ENCODE measurements at places on chromosomes 7 and 10.

DNA sequence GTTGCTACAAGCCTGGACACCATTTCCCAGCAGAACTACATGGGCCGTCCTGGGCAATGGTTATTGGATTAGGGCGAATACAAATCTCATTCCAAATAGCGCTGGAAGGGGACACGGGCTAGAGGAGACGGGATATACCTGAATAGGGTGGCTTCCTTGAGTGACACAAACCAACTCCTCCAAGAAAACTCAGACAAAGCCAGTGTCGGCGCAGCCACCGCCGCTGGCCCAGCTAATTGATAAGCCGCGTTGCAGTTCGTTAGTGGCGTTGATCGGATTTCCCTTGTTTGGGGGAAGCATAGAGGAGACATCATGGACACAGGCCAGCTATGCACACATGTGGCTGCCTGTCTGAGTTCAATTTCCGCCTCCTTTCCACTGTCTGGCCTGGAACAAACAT is 55.7 kb downstream of the EBF3 start:
- DNase-seq, result no peak

DNA sequence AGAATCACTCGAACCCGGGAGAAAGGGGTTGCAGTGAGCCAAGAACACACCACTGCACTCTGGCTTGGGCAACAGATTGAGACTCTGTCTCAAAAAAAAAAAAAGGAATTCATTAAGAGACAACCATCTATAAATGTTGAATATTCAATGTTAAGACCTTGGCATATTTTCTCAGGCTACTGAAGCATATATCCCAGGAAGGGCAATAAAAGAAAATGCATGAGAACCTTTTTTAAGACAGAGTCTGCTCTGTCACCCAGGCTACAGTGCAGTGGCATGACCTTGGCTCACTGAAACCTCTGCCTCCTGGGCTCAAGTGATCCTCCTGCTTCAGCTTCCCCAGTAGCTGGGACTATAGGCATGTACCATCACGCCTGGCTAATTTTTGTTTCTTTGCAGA is 165.0 kb downstream of the JMJD1C start:
- DNase-seq, result no peak

DNA sequence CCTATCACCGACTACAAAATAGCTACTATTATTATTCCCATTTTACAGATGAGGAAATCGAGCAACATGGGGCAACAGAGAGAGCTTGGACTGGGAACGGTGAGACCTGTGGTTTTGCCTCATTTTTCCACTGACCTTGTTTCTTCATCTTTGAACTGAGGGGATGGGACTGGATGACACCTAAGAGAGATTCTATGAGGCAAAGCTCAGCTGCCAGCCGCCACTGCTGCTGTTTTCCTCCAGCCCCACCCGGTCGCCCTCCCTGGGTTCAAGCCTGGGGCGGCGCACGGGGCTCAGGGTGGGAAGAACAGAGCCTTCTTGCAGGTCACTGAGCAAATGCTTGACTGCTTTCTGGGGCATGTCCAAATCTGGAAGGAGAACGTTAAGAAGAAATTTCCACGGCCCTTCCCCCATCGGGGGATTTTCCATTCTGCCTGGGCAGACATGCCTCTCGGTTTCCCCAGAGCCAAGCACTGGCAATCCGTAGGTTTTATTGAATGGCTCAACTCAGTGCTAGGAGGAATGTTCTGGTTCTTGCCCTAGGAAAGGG is 12.3 kb downstream of the DDIT4 start:
- DNase-seq, result no peak

DNA sequence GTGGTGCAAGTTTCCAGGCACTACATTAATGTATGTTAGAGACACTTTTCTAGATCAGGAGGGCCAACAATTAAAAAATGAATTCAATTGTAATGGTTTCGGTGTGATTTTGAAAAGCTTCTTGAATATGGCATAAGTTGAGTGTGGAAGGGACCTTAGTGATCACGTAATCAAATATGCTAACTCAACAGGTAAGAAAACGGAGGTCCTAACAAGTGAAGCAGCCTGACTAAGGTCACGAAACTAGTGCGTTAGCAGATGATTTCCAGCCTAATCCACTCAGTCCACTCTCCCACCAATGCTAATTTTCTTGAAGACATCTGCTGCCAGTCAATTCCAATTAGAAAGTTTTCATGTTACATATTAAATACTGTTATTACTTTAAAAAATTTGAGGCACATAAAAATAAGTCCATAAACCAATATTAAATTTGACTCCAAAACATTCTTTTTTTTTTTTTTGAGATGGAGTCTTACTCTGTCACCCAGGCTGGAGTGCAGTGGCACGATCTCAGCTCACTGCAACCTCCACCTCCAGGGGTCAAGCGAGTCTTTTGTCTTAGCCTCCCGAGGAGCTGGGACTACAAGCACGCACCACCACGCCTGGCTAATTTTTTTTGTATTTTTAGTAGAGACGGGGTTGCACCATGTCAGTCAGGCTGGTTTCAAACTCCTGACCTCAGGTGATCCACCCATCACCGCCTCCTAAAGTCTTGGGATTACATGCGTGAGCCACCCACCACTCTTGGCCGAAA is 2.3 kb upstream of the RSBN1L start:
- DNase-seq, result no peak

- DNase-seq, result no peak
Observed at GRCh38 chr7:112580717-112581435, 100.1 kb downstream of the LSMEM1 start.

DNA sequence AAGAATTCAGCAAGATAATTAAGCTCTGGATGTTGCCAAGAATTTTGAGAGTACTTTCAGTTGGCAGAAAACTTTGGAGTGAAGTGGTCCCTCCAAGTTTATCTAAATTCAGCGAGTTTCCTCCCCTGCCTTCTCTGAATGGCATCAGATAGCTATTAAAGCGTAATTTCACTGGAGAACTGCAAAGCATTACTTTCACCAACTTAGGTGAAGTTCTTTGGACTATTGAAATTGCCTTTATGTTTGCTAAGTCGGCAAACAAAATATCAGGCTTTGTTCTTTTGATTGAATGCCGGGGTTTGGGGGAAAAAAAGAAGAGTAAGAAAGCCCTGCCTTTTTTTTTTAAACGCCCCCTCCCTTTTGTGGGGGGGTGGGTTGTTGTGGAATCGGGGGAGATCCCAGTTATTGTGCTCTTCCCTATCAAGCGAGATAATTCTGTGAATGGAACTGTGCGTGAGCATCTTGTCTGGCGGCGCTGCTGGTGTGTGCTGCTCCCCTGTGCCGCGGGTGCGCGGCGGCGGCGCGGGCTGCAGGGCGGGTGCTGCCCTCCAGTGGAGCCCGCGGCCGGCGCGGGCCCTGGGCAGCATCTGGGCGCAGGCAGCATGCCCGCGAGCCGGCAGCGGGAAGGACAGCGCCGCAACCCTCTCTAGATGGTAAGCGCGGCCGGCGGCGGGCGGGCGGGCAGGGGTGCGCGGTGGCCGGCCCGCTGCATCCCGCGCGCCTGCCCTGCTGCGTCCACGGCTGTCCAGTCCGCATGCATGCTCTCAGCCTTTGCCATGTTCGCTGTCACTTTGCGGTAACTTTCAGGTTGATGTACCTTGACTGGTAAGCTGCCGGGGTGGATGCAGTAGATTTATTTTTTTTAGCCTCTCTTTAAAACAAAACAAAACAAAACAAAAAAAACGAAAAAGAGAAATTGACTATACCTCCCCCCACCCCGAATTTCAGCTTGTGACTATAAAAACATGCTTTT is 176.5 kb downstream of the TCF7L2 start:
- no peak for DNase-seq

GRCh38 chr7:37344886-37345579 is 103.6 kb downstream of the ELMO1 start:
- DNase-seq, result no peak

DNA sequence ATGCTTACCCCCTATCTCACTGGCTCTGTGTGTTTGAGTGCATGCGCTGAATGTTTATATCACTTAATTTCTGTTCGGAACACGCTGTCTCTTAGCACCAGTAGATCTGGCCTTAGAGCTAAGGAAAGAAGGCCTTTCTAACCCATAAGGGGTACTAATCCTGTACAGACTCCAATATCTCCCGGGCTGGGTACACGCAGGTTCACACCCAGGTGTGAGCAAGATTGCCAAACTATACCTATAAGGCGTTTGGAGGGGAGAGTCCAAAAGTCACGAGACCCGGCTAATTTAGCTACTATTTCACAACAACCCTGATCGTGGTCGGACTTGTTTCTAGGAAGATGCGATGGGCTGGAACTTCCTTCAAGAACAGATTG is 727 bp upstream of the PDSS1 start:
- DNase-seq, result peak; percentile 45

GRCh38 chr10:70461397-70462348 is 16.9 kb upstream of the PALD1 start:
- DNase-seq, result no peak

DNA sequence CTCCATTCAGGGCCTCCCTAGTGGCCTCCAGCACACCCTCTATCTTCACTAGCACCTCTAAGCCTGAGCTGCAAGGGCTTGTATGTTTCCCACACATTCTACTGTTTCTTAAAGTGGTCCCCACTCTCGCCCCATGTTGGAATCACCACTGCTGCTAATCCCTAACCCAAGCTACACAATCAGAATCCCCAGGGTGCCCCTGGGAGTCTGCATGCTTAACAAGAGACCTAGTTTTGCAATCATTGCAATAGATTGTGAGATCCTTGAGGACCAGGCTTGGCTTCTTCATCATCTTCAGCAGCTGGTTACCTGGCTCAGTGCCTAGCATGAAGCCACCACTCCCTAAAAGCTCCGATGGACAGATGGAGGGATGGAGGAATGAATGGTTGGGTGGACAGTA is 113.9 kb downstream of the MYOF start:
- DNase-seq, result no peak

- DNase-seq, result no peak
Observed at GRCh38 chr7:67451306-67451705, 454.7 kb downstream of the TYW1 start.

DNA sequence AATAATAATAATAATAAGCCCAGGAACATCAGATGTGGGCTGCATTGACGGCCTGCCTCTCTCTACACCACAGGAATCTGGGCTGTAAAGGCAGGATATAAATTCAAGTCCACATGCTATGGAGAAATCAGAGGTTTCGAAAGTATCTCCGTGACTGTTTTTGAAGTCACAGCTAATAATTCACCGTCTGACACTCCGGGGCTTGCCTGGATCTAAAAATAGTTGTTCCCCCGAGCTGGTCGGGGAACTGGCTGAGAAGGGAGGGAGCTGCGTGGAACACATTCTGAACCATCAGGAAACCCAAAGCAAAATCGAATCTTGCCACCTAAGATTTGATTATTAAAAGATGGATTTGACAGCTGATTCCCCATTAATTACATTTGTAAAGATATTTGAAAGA is 35.4 kb downstream of the KLF6 start:
- DNase-seq, result no peak

- no peak for DNase-seq
Observed at GRCh38 chr10:95675403-95676116, 18.2 kb downstream of the TCTN3 start.

- no peak for DNase-seq
Observed at GRCh38 chr10:78184851-78185692, 151.4 kb downstream of the RPS24 start.

GRCh38 chr10:77290528-77291155 is 347.0 kb downstream of the KCNMA1 start:
- DNase-seq, result peak; percentile 59

DNA sequence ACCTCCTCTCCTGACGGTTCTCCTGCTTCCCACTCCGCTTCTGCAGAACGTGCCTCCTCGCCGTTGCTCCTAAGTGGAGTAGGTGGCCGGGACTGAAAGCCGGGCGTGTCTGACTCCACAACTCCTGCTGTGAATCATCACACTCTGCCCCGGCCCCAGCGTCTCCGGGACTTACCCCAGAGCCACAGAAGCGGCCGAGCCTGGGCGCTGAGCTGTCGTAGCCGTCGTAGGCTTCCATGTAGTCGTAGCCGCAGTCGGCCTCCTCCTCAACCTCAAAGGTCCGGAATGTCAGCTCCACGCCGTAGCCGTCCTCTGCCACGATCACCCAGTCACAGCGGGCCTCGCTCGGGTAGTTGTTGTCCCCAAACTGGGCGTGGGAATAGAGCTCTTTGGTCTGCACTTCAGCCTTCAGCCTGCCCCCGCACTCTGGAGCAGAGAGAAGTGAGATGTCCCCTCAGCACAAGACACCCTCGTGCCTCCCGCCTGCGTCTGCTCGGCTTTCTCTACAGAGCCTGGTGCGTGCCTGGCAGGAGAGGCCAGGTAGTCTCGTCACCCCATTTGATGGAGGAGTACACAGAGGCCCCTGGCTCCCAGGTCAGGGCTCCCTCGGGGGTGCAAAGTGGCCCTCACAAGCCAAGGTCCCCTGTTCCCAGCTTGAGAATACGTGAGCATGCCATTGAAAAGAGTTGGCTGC is 11.2 kb upstream of the OPALIN start:
- DNase-seq, result no peak

DNA sequence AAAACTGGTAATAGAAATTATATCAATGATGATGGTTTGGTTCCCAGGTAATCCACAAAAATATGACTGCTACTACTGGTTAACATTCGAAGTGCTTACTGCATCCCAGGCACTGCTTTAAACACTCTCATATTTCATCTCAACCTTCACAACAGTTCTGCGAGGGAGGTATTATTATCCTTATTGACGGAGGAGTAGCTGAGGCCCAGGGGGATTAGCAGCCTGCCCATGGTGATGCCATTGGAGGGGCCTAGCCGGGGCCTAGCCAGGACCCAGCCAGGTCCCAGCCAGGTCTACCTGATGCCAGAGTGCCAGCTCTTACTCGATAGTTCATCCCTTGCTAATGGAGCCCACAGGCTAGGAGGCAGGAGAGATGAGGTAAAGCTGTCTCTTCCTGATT is 217.1 kb downstream of the FAM107B start:
- no peak for DNase-seq

DNA sequence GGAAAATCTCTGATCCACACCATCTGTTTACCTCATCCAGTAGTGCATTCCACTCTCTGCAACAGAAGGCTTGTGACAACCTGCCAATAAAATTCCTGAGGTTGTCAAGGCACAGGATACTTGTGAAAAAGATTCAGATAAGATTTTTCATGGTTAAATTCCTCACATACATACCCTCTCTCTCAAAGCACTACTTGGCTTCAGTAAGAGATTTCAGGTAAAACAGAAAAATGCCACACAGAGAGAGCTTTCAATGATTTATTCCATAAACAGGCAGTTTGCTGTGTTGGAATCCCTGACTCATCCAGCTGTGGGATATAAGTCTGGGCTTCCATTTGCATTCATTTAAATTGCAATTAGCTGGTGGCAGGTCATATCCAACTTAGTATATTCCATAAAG is 99.7 kb upstream of the CAV2 start:
- peak; percentile 26 for DNase-seq

DNA sequence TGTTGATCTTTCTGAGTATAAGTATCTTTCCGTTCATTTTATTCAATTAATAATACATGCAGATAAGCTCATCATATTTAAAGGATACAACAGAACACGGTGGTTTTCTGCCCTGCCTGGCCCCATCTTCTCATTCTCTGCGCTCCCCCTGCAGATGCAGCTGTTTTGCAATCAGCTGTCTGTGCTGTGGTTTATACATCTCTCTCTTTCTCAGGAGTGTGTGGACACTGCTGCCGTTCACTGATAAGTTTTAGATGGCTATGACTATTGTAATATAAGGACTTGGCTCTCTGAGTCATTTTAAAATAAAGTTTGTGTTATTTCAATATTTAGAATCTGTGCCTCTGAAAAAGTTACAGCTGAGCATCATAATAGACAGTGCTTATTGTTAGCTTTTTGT is 54.5 kb downstream of the CUL1 start:
- no peak for DNase-seq

GRCh38 chr7:157309988-157310668 is 26.7 kb upstream of the DNAJB6 start:
- peak; percentile 45 for DNase-seq

Data from epithelial cell of prostate (primary cell).